ENCODE measurements at places on chromosomes 4 and X.

- DNase-seq, result no peak
These were observed 117.3 kb downstream of the CHM start for GRCh38 chrX:85930099-85930498.

DNA sequence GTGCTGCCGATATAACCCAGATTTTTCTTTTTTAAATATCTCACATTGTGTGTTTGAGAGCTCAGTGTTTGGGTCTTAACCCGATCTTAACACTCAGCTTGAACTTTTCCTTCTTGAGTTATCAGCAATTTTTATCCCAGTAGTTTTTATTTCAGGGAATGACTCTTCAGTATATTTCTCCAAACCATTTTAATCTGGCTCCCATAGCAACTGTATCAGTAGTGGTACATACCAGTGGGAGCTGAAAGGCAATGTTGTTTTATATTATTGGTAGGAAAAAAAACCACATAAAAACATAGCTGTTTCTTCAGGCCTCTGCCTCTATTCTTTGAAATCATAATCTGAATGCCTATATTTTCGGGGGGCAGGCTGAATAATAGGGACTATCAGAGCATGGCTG is 111.1 kb downstream of the SLC4A4 start:
- DNase-seq, result no peak

DNA sequence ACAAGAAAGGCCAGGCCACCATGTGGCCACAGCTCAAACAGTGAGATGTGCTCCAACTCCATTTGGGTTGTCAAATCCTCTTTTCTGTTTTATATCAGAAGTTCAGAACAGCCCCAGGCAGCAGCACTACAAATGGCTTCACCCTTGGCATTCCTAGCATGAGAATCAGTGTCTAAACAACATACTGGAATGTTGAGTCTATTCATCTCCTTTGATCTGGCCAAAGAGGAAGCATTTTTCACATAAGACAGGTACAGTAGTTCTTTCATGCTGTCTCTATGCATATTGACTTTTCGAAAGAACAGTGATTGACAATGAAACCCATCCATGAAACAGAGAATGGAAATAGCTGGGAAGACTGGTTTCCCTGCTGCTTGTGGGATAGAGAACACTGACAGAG is 289.5 kb downstream of the USP46 start:
- DNase-seq, result no peak

DNA sequence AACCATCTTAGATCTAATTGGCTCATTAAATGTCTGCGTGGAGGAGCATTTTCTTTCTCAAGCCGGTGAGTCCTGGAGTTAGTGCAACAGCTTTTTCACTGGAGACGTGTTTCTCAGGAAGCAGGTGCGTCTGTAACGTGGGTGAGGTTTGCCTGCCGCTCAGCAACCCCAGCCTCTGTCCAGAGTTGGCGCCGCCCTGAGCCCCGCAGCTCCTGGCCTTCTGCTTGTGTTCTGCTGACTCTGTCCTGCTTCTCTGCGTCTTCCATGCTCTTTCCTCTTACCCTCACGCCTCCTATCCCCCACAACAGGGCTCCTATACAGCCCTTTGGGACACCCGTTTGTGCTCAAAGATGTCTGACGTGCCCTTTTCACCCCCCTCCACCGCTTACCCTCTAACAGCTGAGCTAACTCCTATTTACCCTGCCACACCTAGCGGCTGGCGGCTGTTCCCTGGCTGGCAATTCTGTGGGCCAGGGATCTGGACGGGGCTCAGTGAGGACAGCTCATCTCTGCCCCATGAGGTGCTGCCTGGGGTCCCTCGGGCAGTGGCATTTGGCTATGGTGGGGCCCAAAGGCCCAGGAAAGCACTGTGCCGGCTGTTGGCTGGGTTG is 18.8 kb downstream of the DOK7 start:
- no peak for DNase-seq

Measured in T-helper 2 cell (primary cell).